ENCODE measurements at places on chromosomes 13 and 19.

- DNase-seq, result no peak
These were observed 81.2 kb upstream of the KLF12 start for GRCh38 chr13:74215420-74215819.

DNA sequence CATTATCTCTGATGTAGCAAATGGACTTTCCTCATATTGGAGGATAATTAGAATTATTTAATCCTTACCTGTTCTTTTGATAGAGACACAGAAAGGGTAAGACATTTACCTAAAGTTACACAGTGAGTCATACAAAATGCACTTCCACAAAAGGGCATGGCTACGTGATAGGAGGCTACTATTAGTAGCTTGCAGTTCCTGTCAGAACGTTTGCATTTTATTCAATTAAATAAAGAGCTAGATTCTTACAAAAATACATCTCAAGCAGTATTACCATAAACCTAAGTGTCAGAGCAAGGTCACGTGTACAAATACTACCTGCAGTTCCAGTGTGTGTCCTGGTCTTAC lies 120.6 kb downstream of the ESD start:
- DNase-seq, result no peak

GRCh38 chr19:41641879-41642485 lies 15.1 kb upstream of the CEACAM4 start:
- peak; percentile 45 for DNase-seq

DNA sequence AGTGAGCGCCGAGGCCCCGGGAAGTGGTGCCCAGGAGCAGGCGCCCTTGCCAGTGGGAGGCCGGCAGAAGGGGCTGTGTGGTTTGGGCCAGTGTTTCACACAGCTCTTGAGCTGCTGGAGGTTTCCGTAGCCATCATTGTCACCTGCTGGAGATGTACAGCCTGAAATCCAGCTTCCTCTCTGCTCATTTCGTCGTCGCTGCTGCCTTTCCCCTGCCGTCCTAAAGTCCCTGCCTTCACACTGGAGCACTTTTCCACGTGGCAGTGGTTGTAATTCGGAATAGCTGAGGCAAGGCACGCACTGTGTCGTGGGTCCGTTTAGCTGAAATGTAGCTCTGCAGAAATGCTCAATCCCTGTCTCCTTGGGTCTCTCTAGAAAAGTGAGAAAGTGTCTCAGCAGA lies 13.2 kb downstream of the DAZAP1 start:
- no peak for DNase-seq

DNA sequence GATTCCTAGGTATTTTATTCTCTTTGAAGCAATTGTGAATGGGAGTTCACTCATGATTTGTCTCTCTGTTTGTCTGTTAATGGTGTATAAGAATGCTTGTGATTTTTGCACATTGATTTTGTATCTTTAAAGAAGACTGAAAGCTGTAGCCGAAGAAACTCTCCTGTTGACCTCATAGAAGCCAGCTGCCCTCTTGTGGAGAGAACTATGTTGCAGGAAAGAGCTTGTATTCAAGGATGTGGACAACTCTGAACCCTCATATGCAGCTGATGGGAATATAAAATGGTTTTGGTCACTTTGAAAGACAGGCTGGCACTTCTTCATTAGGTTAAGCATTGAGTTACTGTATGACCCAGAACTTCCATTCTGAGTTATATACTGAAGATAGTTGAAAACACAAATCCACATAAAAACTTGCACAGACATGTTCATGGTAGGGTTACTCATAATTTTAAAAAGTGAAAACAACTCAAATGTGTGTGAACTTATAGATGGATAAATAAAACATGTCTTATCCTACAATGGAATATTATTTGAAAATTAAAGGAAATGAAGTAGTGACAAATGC lies 65.8 kb upstream of the SLITRK6 start:
- no peak for DNase-seq

- DNase-seq, result no peak
These were observed 21.0 kb downstream of the VASP start for GRCh38 chr19:45528149-45528743.

DNA sequence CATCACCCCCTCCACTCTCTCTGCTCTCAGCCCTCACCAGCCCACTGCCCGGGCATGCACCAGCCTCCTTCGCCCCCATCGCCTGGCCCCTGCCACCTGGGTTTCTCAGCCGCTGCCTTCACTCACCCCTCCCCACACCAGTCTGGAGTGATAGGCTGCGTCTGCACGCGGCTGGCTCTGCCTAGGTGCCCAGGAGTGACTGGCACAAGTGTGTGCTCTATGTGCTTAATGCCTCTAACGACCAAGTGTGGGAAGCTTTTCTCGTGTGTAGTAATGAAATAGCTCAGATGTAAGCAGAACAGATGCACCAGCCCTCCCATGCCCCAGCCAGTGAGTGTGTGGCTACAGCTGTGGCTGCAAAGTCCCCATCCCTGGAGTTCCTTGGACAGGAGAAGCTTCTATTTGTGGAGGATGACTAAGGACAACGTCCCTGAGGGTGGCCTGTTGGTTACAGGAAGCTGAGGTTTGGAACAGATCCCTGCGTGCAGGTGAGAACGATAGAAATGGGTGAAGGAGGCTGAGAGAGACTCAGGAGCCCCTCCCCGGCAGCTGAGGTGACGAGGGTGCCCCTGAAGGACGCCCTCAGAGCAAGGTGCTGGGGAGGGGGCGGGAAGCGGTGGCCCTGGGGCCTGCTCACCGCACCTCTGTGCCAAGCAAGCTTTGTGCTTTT lies 35.6 kb downstream of the ATP11A start:
- DNase-seq, result no peak

Measured in CD8-positive, alpha-beta memory T cell (primary cell).